ENCODE measurements at places on chromosomes 12 and 14.

GRCh38 chr14:76612654-76613053 is 148.6 kb upstream of the VASH1 start:
- DNase-seq: no peak

DNA sequence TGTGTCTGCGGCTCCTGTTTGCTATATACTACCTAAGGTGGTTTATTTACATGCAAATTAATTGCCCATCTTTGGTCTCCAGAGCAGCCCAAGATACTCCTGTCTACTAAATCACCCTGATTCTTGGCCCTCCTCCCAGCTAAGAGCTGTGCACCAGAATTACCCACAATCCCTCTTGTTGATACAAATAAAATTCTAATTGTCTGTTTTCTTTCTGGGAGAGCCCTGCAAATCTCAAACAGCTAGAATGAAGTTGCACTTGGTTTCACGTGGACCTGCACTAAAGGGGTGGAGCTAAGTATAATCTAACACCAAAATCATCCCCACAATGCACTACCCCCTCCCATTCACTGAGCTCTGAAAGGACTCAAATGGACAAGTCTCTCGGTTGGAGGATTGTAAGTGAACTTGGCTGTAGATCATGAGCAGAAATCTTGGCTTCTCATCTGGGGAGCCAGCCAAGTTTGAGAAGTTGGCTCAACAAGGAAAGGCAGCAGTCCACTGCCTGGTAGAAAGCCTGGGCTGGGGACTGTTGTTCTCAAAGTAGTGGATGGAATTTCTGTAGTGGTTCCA is 6.6 kb downstream of the MAX start:
- DNase-seq: no peak

- DNase-seq: no peak
Measured at GRCh38 chr14:83467811-83468210, 1934.2 kb upstream of the SEL1L start.

DNA sequence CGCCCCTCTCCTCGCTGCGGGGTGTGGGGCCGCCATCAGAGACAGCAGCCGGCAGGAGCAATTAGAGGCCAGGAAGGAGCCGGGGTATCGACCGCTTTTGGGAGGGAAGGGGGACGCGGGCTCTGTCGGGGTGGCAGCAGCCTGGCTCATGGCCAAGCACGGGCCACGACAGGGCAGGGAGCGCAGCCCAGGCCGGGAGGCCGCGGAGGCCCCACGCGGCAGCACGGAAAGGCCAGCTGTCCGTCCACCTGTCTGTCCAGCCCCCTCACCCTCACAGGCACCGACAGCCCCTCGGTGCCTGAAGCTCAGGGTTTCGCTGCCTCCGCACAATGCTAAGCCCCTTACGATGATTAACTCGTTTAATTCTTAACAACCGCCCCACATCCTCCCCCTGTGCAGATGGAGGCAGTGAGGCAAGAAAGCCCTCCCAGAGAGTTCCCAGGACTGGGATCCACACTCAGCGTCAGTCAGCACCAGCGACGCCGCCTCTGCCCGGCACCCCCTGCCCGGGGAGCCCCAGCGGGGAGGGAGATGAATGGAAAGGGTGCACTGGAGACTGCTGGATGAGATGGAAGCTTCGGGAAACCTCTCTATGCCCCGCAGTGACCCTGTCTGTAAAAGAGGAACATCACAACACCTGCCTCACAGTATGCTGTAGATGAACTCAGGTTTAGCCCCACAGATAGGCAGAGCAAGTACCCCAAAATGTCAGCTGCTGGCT is 23.7 kb downstream of the NCOR2 start:
- no peak for DNase-seq

DNA sequence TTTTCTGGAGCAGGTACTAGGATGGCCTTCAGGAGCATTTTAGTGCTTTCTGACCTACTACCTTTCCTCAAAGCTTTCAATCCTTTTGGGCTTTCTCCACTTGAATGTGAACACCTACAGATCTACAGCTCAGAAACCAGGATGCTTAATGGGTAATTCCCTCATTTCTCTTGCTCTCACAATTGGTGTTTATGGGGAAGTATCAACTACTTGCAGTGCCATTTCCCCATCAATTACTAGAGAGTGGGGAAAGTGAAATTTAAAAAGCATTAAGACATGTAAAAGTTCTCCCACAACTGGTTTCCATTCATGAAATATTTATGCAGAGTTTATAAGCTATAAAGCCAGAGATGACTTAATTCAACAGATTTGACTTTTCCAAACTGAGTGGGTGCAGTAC is 2.1 kb upstream of the YY1 start:
- DNase-seq: no peak

GRCh38 chr14:56770512-56770911 is 39.8 kb downstream of the OTX2 start:
- DNase-seq: no peak

- no peak for DNase-seq
Measured at GRCh38 chr14:75049136-75049535, 2.1 kb downstream of the MLH3 start.

- no peak for DNase-seq
Measured at GRCh38 chr12:104720339-104721038, 237.6 kb downstream of the SLC41A2 start.

- DNase-seq: no peak
Measured at GRCh38 chr12:44537354-44537753, 338.8 kb downstream of the NELL2 start.

GRCh38 chr14:71709076-71709475 is 223.2 kb upstream of the RGS6 start:
- no peak for DNase-seq

GRCh38 chr12:91926848-91927247 is 218.8 kb downstream of the BTG1 start:
- no peak for DNase-seq

GRCh38 chr14:105412771-105413543 is 6.7 kb upstream of the MTA1 start:
- DNase-seq: no peak

- DNase-seq: no peak
Measured at GRCh38 chr12:67714648-67715047, 66.1 kb downstream of the DYRK2 start.

- no peak for DNase-seq
Measured at GRCh38 chr12:63846238-63846967, 1.9 kb downstream of the SRGAP1 start.

DNA sequence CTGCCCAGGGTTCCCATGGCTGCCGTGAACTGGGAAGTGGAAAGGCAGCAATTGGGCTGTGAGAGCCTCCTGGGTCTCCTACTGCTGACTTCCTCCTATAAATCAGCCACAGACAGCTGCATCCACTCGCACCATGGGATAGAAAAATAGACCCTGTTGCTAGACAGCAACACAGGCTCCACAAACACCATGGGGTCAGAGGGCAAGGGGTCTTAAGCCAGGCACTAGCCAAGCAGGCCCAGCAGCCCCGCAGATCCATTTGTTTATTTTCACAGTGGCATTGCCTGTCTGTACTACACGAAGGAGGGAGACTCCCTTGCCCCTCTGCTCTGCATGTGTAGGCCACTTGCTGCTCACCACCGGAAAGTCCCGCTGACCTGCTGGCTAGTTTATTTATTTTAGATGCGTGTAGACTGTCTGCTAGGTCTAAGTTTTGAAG is 139.8 kb downstream of the DACT1 start:
- DNase-seq: no peak

GRCh38 chr12:62882140-62882539 is 52.8 kb downstream of the PPM1H start:
- no peak for DNase-seq

DNA sequence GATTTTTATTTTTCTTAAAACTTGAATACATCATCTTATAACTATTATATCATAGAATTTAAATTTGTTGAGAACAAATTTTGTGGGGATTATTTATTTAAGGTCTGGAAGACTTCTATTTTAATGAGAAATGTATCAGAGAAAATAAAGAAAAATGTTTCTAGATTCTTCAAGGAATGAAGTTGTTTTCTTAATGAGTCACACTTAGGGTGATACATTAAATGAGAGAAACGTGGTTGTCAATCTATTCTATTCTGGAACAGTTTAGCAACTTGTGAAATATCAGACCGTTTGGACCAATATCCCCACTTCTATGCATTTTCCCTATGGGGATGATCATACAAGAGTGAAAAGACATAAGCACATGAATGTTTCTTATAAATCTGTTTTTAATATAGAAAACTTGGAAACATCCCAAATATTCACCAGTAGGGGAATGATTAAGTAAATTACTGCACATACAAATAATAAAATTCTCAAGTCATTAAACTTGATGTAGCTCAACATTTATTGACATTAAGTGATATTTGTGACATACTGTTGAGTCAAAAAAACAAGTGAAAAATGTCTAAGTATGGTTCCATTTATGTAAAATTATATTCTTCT is 88.5 kb downstream of the E2F7 start:
- no peak for DNase-seq

DNA sequence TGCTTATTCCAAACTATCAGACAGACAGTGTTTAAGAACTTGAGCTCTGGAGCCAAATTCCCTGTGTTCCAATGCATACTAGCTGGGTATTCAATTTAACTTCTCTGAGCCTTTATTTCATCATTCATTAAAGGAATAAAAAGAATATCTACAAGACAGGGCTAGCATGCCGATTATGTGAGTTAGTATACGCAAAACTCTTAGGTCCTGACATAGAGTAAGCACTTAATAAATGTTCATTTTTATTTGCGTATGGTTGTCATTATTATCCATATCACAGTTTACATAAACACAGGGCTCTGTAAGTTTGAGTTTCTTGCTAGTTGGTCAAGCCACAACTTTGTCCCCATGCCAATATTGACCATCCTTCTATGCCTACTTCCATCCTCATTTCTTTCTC is 161.5 kb downstream of the NUAK1 start:
- no peak for DNase-seq

DNA sequence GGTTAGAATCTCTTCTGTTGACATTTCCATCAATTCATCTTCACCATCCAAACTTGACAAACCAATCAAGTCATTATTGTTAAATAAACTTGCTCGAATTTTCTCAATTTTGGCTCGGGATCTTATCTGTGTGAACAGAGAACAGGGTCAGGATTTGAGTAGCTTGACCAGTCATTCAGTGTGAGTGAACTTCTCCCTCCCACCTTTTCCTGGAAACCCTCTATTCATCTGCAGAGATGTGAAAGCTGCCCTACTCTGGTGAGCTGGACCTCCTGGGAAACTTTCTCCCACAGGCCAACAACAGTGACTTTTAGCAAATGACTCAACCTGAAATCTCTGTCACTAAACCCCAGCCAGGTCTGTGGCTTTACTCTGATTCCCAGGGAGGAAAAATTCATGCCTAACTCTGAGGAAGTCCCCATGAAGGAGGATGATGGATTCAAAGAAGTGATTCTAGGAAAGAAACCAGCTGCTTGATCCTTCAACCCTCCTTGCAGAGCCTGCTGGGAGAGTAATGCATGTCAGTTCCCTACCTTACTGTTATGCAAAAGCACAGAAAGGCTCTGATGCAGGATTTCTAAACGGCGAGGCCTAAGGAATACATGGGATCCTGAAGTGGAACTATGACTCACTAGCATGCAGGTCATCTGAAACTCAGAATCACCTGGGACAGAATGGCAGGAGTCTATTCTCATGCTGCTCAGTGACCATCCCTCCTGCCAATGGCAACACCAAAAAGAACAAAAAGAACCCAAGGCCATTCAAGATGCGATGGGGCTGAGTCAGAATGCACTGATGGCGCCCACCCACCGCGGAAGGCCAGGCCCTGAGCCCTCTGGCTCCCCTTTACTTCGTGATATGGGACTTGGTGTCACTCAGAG is 58.0 kb downstream of the TRAFD1 start:
- DNase-seq: no peak

DNA sequence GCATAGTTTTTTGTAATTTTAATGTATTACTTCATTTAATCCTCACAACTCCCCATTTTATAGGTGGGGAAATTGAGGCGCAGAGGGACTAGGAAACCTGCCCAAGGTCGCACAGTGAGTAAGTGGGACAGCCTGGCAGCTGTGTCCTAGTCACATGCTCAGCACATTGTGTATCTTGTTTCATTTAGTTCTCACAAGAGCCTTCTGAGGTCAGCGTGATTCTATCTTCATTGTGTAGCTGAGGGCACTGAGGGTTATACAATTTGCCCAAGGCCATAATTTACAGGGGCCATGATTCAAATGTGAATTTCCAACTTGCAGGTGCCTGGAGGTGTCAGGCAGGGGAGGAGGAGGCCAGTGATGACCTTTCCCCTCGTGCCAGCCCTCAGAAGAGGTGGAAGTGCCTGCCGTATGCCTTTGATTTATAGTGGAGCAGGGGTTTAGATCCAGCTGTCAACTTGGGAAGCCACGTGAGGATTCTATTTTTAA is 30.3 kb upstream of the SMOC1 start:
- no peak for DNase-seq

DNA sequence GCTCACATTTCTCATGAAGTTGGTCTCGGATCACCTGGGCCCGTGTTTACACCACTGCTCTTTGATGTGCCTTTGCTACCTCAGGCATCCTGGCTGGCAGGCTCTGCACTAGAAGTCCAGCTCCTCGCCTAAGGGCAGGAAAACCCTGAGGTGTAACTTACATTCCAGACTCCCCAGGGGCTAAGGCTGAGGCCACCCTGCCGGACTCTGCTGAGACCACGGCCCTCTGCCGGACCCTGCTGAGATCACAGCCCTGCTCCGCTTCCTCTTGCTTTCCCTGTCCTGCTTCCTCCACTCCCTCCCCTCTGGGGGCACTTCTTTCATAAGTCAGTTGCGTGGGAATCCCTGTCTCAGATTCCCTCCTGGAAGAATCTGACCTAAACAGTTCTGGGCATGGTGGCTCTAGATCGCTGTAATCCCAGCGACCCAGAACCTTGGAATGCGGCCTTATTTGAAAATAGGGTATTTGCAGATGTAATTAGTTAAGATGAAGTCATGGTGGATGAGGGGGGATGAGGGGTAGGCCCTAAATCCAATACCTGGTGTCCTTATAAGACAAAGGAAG is 17.2 kb downstream of the RILPL1 start:
- DNase-seq: no peak

- DNase-seq: no peak
Measured at GRCh38 chr14:77091518-77091917, 6.5 kb upstream of the CIPC start.

- no peak for DNase-seq
Measured at GRCh38 chr12:104420868-104421267, 35.9 kb upstream of the CHST11 start.

DNA sequence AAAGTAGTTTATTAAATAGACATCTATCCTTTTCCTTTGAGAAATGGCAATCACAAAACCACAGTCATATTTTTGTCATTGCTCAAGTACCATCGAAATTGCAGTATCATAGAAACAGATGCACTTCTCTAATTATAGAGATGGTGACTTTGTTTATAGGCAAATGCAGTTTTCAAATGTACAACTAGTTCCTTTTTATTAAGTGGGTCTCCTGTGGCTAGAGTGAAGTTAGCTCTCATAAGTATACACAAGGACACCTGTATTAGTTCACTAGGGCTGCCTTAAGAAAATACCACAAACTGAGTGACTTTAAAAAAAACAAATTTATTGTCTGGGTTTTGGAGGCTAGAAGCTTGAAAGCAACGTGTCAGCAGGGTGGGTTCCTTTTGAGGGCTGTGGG is 62.8 kb downstream of the OTOGL start:
- DNase-seq: no peak

- no peak for DNase-seq
Measured at GRCh38 chr14:97970222-97970621, 1173.0 kb downstream of the VRK1 start.
